ENCODE measurements at places on chromosomes 3 and 15.
A peak's percentile ranks its signal among the peaks of the same experiment; 100 is the strongest.

DNA sequence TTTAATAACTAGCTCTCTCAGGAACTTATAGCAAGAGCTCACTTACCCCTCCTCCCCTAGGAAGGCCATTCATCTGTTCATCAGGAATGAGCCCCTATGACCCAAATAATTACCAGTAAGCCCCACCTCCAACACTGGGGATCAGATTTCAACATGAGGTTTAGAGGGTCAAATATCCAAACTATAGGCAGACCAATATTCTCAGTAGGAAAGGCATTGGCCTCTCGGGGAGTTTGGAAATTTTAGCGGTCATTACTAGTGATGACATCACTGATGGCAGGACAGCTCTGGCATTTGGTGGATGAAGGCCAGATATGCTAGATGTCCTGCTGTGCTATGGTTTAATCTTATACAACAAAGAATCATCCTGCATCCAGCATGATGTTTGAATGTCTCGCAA lies 15.2 kb upstream of the CD47 start:
- DNase-seq, result no peak

- peak; percentile 25 for DNase-seq
These were observed 570.9 kb upstream of the IL12A start for GRCh38 chr3:159417761-159418160.

- DNase-seq, result no peak
These were observed 89.5 kb downstream of the GADL1 start for GRCh38 chr3:30804984-30805383.

DNA sequence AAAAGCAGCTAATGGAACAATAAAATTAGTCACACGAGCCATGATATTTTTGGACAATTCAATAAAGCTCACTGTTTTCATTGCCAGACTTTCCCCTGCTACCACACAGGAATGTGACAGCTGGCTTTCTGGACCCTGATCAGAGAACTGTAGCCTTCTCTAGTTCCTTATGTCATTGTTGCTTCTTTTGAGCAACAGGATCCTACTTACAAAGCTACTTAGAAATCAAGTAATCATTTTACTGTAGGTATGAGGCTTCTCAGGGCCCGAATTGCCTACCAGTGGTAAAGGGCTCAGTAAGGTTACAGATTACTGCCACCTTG lies 94.3 kb upstream of the AADACL2 start:
- no peak for DNase-seq

GRCh38 chr3:66320390-66320789 lies 99.6 kb downstream of the SLC25A26 start:
- no peak for DNase-seq

- DNase-seq, result no peak
These were observed 44.0 kb downstream of the EDEM1 start for GRCh38 chr3:5231487-5231886.

DNA sequence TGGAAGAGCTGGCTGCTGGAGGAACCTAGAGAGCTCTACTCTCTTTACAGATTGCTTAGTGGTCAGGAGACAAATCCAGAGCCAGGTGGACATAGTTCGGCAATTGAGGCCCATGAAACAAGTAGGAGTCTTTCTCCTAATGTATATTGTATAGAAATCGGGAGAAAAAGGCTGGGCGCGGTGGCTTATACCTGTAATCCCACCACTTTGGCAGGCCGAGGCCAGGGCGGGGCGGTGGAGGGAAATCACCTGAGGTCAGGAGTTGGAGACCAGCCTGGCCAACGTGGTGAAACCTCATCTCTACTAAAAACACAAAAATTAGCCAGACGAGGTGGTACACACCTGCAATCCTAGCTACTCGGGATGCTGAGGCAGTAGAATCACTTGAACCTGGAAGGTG lies 10.8 kb downstream of the RAD54L2 start:
- DNase-seq, result no peak

- DNase-seq, result no peak
These were observed 204.2 kb downstream of the DIPK2A start for GRCh38 chr3:144175644-144176425.

GRCh38 chr15:66001717-66002426 lies 132.6 kb downstream of the RAB11A start:
- DNase-seq, result no peak

DNA sequence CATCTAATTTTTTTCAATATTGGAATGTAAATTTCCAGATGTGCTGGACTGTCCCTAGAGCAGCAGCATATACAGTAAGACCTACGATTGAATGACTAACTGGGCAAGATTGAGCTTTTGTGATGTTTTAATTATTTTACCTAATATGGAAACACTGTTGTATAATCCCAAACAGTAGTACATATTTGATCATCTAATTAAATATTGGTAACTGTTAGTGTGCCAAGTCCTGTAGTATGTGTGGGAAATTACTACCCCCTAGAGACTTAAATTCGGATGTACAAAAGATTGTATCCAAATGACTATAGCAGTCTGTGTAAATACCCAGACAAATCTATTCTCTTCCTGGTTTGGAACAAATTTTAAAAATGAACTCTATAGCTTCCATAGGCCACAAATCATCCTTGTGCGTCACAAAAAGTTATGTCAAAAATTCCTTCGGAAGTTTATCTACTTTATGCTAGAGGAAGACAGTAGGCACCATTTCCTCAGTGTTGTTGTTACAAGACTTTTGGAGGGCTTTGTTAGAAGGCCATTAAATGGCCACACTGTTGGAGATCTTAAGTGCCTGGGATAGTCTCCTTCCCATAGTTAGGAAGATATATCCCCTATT lies 41.6 kb downstream of the NKIRAS1 start:
- no peak for DNase-seq

- DNase-seq, result no peak
These were observed 147.4 kb upstream of the ARHGEF26 start for GRCh38 chr3:153973722-153974265.

GRCh38 chr15:67836477-67836876 lies 3.4 kb downstream of the RNU6-1 start:
- DNase-seq, result peak; percentile 67

DNA sequence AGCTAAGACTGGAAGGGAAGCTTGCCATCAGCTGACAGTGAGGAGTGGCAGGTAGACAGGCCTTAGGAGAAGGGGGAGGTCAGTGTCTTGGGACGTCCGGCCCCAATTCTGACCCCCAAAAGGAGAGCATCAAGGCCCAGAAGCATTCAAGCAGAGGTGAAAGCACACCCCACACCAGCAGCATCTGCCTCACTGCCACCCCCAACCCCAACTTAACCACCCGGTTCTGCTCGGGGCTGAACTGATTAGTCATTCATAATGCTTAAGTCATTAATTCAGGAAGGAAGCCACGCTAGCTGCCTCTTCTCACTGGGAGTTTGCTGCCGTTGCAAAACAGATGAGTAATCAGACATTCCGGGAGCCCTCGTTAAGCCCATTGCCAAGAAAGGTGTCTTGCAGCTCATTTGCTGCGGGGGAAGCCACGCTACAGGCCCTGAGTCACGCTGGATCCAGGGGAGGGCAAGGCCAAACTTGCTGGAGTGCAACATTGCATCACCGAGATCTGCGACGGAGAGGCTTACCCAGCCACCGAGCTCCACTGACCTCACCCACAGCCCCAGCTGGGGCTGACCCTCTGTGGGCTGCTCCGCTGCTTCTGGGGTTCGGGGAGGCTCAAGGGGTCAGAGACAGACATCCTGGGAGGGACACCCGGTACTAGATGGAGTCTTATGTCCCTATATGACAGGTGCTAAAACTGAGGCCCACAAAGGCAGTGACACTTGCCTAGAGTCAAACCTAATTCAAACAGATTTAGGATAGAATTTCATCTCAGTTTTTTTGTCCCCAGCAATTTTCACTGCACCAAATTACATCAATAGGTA lies 46.4 kb upstream of the HES1 start:
- DNase-seq, result peak; percentile 93

DNA sequence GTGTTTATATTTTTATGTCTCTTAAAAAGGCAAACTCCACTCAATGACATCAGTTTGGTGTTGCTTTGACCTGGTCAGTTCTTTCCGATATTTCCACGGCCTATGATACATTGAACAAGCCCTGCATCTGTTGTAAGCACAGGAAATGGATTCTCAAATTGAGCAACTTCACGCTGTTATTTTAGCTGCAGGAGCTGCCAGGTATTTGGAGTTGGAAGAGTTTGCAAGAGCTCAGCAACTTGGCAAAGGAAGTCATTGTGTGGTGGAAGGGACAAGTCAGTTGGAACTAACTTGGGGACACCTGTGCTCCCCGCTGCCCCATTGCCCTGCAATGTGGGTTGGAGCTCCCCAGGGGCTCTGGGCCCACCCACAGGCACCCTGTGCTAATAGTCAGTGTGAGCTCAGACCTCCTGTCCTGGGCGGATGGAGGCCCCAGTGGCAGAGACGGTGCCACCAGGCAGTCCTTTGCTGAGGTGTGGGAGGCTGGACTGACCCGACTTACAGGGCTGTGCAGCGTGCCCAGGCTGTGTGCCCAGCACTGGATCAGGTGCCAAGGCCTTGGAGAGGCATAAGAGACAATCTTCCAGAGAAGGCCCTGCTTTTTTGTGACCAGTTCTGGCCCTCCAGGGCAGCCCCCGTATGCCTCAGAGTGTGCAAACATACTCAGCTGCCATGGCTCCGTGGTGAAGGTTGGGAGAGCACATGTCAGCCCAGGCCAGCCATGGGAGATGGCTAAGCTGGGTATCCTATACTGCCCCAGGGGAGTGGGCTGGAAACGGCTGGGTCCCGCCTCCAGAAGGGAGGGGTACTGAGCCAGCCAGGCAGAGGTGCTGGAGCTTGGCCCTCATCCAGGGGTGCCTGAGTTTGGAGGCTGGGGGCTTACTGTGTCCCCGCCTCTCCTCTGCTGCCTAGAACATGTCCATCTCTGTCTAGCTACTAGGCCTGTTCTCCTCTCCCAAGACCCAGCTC lies 43.5 kb downstream of the KY start:
- no peak for DNase-seq

DNA sequence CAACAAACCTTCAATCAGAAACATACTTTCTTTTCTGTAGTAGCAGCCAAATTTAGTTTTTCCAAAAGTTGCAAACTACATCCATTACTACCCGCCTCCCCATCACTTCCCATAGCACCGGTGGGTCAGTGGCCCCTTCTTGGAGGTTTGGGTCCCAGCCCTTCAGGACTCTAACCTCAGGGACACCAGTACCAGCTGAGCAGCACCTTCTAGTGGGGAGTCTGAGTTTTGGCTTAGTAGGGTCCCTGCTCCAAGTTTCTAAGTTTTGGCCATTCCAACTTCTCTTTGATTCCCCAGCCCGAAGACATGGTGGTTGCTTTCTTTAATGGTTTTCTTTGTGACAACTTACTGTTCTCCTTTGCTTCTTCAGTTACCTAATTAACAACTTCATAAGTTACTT lies 160.6 kb downstream of the ECT2 start:
- no peak for DNase-seq

DNA sequence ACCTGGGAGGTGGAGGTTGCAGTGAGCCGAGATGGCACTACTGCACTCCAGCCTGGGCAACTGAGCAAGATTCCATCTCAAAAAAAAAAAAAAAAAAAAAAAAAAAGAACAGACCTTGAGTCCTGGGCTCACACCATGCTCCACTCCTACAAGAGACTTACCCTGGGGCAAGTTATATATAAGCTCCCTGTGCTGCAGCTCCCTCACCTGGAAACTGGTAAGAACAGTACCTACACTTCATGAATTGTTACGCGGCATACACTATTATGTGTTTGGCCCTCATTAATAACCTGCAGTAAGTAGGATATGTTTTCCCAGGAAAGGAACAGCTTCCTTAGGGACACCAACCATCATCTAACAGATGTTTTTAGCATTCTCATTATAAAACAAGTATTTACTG lies 119.6 kb downstream of the FMN1 start:
- peak; percentile 29 for DNase-seq

- no peak for DNase-seq
These were observed 33.7 kb downstream of the ST6GAL1 start for GRCh38 chr3:186964071-186964470.

GRCh38 chr3:145951441-145951840 lies 209.5 kb downstream of the PLOD2 start:
- no peak for DNase-seq

DNA sequence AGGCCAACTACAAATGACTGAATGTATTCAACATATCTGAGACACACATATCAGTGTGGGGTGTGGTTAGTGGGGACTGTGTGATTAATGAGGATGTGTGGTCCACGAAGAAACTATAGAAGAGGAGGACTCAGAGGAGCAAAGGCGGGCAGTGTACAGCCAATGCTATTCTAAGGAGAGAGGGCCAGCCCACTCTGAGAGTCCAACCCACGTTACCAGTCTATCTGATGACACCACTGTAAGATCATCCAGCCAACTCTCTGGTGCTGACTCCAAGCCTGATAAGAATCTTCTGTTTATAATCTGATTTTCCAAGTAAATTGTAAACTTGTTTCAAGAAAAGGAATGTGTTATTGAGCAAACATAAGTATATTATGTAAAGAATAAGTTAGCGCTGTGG lies 47.2 kb downstream of the MCF2L2 start:
- no peak for DNase-seq

GRCh38 chr3:165191491-165191890 lies 4.7 kb downstream of the SLITRK3 start:
- no peak for DNase-seq

DNA sequence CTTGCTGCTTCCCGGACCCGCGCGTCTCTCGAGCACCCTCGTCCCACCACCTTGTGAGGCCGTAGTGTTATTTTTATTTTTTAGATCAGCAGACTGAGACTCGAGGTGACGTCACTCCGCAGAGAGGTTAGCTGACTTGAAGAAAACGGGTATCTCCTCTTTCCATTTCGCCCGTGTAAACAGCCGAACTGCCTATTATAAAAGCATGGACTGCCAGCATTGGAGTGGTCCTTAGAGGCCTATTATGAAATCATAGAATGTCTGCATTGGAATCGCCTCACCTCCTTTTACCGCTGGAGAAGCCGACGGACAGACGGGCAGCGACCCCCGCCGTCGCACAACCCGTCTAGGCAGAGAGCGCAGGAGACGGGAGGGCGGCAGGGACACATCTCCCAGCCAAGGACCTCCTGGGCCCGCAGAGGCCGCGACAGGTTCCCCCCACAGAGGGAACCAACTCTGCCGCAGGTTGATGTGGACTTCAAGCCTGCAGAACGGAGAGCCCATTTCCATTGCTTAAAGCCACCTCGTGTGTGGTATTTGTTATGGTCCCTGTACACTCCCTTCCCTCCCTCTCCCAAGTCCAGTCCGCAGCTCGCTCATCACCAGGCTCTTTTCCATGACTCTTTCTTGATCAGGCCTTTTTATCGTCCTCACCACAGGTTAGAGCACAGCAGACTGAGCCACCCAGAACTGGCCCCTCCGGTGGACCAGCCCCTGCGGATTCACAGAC lies 540 bp upstream of the PPP1R2 start:
- DNase-seq, result no peak

GRCh38 chr3:146739203-146739671 lies 134.1 kb upstream of the PLSCR5 start:
- no peak for DNase-seq

DNA sequence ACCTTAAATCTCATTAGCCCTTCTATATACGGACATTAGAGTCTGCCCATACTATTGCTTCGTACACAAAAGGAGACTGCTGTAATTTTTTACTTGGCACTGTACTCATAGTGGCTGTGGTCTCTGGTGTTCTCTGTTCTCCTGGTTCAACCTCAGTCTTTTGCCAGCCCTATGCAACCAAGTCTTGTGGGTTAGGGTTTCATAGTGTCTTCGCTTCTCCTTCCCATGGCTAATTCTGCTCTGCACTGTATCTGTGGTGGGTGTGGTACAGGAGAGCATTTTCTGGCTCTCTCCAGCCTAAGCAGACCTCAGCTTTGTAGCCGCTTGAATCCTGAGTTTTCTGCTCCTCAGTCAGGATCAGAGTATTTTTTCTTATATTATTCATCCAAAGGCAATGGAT lies 981.2 kb downstream of the SQOR start:
- no peak for DNase-seq

Measured in HT-29 (cell line).